ENCODE measurements at places on chromosomes 12 and 14.

DNA sequence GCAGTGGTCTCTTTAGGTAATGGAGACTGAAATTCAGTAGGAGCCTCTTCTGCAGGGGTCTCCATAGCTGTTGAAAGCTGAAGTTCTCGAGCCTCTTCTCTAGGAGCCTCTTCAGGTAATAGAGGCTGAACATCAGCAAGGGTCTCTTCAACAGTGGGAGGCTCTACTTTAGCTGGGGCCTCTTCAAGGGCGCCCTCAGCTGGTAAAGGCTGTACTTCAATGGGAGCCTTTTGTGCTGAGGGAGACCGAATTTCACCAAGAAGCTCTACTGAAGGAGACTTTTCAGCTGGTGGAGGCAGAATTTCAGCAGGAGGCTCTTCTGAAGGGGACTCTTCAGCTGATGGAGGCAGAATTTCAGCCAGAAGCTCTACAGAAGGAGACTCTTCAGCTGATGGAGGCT, 1.5 kb downstream of the FSCB start:
- DNase-seq, result no peak

DNA sequence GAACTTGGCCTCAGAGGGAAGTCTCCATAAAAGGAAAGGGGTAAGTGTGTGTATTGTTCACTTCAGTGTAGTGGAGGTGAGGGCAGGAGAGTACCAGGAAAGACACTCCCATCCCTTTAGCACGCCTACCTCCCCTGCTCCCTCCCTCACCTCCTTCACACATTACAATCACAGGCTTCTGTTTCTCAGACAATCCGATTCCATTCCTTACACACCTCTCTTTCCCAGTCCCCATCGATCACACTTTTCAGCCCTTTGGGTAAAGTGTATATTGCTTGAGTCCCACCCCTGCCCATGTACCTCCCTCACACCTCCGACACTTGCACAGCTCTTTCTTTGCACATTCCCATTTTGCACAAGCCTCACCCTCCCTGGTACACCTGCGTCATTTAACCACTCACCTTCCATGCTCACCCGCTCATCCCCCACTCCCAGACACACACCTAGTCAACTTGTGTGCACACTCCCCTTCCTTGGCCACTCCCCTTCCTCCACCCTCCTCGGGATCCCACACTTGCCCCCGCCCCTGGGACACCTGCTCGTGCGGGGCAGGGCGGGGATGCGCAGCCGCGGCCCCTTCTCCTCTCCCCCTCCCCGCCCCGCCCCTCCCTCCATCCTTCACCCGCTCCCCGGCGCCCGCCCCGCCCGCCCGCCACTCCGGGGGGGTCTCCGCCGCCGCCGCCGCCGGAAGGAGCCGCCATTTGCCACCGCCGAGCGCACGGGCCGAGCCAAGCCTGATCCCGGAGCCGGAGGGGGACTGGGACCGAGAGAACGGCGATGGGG, at the start of gene MARCHF9:
TSS of gene MARCHF9 (plus strand) at position 693 of the 783 bp plus-strand sequence. CDS start 426 bp downstream, outside the sequence.
- DNase-seq, result peak; percentile 74

DNA sequence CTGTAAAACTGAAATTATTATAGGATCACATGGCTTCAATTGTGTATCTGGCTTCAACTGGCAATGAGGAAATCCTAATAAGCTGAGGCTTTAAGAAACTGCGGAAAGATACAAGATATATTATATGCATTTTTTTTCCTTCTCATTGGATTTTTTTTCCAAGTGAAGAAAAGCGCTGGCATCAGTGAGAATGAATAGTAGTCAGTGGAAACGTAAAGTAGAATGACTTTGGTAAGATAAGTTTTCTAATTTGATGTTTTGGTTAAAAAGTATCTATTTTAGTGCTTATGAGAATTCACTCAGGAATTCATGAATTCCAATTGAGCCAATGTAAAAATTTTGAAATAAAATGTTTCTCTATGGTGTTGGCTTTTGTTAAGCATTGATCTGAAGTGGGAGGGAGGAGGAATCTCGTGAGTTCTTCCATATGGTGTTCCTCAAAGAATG, 173.5 kb upstream of the FRMD6 start:
- no peak for DNase-seq

GRCh38 chr12:51504851-51505250, 80.2 kb downstream of the SLC4A8 start:
- DNase-seq, result no peak

DNA sequence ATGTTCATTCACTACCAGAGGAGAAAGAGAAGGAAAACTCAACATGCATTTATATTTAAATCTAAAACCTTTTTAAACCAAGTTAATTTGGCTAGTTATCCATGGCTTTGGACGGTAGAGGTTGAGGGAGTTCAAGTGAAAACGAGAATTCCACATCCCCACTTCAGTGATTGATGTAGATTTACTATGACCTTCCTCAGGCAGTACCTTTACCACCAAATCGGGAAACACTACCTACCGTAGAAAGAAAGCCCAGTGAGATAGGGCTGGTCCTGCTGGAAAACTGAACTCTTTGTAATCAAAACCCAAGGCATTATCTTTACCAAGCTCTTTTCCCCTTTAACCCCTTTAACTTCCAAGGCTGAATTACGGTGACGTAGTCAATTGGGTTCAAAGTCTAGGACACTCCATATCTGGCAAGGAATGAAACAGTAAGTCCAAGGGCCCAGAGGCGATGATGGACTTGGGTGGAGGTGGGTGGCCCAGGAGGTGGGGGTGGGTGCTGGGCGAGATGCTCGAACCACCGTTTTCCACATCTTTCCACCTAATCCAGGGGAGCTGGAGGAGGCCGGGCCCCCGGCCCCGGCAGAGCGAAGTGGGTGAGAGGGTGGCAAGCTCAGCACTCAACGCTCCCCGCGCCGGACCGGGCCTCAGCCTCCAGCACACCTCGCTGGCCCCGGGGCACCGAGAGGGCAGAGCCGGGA, 618 bp downstream of the SEC23A start:
- peak; percentile 46 for DNase-seq

DNA sequence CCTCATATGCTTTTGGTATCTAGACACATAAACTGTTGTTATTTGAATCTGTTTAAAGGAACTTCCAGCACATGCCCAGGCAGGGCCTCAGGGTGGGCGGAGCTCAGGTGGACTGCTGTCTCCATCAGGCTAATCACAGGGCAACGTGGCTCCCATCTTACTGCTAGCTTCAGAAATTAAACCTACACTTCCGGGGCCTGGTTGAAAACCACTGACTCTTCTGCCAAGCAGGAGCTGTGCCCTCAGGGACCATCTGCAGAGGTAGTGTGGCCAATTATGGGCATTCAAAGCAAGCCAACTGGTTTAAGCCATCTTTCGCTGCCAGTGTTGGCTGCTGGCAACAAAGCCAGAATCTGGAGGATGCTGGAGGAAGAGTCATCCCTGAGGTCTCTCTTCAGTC, 97.5 kb downstream of the TMX1 start:
- DNase-seq, result no peak

DNA sequence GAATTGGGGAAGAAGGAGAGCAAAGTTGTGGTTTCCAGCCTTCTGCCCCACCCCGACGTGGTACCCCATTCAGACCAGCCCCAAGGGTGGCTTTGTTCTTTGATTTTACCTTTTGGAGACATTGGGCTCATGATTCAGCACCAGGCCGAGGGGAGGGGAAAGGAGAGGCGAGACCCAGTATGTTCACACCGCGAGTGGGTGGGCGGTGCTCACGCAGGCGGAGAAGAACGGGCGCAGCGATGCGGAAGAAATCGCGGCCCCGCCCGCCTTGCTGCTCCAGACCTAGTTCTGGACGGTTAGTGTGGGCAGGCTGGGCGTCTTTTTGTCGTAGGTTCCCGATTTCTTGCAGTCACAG, 963 bp downstream of the ATL1 start:
- DNase-seq, result peak; percentile 81

GRCh38 chr12:57983146-57983857, 41.9 kb downstream of the ATP23 start:
- peak; percentile 39 for DNase-seq

DNA sequence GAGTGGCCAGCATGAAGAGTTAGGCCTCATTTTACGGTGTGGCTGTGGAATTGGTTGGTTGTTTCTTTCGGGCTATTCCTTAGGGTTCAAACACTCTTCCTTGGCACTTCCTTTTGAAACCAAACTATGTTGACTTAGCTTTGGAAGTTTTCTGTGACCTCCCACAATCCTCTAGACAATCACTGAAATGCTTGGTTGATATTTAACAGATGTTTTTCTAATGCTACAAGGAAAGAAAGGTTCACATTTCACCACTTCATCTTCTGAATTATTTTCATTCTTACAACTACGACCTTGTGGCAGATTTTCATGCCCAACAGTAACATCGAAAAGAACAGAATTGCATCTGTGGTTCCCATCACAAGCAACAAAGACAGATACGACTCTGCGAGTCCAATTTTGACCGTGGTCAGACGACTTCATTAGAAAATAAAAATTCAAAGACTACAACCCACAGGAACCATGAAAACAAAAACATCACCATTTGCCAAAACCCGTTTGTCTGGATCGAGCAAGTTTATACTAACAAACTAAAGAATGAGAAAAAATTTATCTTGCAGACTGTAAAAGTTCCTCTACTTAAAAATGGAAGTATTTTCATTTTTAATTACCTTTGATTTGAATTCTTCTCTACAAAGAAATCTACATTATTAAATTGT, 16.9 kb downstream of the PRKAB1 start:
- no peak for DNase-seq

GRCh38 chr12:42985506-42985905, 396.0 kb upstream of the PRICKLE1 start:
- no peak for DNase-seq

DNA sequence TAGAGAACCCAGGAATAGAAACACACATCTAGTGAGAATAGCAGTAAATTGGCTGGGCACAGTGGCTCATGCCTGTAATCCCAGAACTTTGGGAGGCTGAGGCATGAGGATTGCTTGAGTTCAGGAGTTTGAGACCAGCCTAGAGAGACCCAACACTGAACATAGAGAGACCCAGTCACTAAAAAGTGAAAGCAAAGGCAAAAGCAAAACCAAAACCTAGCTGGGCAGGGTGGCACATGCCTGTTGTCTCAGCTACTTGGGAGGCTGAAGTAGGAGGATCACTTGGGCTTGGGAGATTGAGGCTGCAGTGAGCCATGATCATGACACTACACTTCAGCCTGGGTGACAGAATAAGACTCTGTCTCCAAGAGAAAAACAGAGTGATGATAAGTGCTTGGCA, 37.5 kb upstream of the MIS18BP1 start:
- no peak for DNase-seq

- DNase-seq, result peak; percentile 88
These were observed 10.1 kb upstream of the RTRAF start for GRCh38 chr14:51979088-51979709.

DNA sequence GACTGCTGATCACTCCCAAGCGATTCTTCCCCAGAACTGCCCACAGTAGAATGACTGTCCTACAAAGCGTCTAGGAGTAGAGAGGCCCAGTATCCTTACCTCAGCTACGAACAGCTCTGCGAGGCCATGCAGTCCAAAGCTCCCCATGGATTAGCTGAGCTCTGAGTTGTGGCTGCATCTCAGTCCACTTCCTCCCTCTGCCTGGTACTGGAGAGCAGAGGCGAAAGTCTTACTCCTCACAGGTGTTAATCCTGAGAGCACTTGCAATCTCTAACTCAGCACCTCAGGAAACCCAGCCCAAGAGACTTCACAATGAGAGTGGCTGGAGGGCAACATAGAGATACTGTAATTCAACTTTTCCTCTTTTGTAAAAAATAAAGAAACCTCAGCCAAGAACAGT, 493.1 kb downstream of the BCAT1 start:
- no peak for DNase-seq

GRCh38 chr14:59175404-59175803, 13.1 kb upstream of the DAAM1 start:
- DNase-seq, result no peak

GRCh38 chr14:80764921-80765507, 176.5 kb downstream of the CEP128 start:
- DNase-seq, result no peak

DNA sequence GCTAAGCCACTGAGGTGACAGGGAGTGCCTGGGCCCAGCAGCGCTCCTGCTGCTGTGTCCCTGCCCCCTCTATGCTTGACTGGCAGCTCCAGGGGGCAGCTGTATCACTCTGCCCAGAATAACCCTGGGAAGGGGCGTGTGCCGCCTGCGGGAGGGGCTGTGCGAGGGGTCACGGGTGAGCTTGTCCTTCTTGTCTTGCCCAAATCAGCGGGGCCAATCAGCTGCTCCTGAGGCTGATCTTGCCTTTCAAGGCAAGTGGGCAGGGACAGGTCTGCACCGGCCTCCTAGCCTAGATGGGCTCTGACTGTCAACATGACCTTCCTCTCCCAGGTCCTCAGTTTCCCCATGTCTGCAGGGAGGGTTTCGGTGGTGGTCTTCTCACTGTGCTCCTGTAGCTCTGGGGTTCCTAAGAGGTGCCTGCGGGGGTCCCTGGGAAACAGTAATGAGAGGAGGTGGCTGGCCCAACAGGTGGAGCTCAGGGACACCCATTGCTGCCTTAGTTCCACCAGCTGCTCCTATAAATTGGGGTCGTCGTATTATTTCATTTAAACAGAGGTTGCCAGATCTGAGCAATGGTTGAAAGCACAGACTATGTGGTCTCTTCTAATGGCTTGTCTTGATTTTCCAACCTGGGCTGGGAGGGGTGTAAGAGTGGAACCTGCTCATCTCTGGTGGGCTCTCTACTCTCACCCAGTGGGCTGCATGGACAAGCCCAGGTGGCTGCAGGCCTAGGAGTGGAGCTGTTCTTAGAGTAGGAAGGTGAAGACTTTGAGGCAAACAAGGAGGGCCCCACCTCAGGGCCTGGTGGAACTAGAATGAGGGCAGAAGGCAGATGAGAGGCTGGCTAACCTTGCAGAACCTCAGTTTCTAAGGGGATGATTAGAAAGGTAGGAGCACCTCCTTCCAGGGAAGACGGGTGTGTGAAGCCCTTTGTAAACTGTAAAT, 11.7 kb downstream of the RTL1 start:
- no peak for DNase-seq

DNA sequence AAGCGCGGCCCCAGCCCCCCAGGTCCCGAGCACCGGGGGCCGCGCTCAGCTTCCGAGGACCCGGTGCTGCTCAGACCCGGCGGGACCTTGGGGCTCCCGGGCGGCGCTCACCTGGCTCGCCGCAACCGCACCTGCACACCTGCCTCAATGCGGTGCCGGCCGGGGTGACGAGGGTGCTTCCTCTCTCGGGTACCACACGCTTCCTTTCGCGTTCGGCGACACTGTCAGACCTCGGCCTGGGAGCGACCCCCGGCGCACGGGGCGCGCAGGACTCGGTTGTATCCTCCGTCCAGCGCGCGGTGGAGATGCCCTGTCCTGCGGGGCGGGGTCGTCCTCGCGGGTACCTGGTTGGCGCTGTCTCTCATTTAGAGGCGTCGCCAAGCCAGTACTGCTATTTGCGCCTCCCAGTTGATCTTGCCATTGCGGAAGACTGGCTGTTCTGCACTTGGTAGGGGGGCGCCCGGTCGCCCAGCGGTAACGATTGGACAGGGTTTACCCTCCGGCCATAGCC, 718 bp downstream of the PACS2 start:
- peak; percentile 42 for DNase-seq

Data from mucosa of gallbladder (tissue), 1 donor.